Myocyte (in vitro differentiated cells): ENCODE measurements at places on chromosomes 16 and 17. TPM values are rescaled to one million over a fixed set of nuclear protein-coding genes. Genes with fewer than 3 reads are reported as not detected.

PRSS22 gene
- not detected in 2 replicates for total RNA-seq

- DNase-seq: no peak
Observed at GRCh38 chr16:77794586-77794985, 6.2 kb downstream of the VAT1L start.

DNA sequence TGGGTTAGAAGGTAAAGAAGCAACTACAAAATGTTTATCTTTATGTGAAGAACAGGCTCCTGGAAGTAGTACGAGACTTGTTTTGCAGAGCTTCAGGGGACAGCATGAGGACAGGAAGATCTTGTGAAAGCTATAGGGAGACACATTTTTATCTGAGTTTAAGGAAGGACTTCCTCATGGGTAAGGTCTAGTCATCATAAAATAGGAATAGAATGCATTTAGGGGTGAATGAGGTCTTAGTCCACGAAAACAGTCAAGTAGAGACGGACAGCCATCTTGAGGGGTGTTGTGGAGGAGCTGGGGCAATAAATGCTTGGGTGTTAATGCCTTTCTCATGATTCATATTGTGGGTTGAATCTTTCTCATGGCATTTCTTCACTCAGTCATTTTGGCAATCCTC is 24.3 kb downstream of the KCNJ16 start:
- DNase-seq: no peak

DNA sequence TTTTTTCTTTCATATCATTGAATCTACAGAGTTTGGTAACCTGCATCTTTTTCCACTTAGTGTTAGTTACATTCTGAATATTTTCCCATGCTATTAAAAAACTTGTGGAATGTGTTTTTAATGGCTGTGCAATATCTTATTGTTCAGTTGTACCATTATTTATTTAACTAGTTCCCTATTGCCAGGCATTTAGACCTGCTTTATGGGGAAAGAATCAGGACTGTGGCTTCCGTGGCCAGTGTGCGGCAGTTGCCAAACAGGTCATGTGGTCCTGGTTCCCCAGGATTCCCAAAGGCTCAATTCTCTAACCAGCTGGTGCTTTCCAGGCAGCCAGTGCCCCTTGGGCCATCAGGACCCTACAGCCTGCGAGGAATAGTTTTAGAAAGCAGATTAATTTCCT is 30.8 kb downstream of the NDEL1 start:
- DNase-seq: peak; percentile 84

PRSS33 gene
- total RNA-seq: not detected in 2 replicates

RNF157 gene
- total RNA-seq: 6.0 and 7.1 TPM in 2 replicates
